ENCODE measurements at places on chromosomes 12 and 14.

DNA sequence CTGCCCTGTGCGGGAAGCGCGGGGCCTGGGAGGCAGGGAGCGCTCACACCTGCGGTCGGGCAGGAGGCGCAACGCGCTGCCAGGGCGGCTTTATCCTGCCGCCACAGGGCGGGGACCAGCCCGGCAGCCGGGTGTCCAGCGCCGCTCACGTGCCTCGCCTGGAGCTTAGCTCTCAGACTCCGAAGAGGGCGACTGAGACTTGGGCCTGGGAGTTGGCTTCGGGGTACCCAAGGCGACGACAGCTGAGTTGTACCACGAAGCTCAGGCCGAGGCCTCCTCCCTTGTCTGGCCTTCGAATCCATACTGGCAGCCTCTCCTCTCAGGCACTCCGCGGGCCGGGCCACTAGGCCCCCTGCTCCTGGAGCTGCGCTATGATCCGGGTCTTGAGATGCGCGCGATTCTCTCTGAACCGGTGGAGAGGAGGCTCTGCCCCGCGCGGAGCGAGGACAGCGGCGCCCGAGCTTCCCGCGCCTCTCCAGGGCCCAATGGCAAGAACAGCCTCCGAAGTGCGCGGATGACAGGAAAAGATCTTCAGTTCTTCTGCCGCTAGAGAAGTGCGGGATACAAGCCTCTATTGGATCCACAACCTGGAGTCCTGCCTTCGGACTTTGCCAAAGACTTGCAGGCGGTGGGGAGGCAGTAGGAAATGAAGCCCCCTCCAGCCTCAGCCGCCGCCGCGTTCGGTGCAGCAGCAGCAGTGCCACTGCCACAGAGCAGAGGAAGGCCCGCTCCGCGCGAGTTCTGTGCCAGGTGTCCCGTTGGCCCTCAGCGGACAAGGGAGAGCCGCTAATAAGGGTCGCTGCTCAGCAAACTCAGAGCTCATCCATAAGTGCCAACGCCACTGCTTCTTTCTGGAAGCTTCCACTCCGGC is 6.8 kb downstream of the SIX1 start:
- ATAC-seq = no peak

DNA sequence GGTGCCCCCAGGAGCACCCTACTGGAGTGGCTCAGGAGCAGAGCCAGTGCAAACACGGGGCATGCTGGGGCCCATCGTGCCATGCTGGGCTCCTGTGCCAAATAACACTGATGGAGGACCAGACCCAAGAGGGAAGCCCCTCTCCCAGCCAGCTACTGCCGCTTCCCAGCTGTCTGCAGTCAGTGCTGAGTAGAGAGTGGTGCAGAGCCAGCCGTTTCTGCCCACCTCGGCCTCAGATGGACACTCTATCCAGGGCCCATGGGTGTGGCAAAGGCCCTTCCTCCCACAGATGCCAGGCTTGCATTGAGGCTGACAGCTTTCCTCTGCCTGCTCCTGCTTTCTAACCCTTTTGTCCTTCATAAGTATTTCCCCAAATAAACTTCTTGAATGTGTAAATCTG is 13.2 kb downstream of the CLBA1 start:
- ATAC-seq = no peak

- ATAC-seq = no peak
Observed at GRCh38 chr12:38919191-38919590, 13.8 kb upstream of the CPNE8 start.

DNA sequence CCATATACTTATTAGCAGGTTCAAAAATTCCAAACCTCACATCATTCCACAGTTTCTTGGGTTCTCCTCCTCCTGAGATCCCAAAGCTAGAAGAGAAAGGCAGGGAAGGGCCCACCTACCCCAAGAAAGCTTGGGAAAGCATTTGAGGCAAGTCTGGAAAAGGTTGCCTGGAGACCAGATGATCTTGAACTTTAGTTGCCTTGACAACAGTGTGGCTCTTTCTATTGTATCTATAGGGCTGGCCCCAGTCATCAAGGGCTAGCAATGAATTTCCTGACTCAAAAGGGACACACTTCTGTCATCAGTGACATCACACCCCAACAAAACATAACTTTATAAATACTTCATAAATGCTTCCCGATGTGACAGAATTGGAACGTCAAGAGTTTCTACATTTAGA is 40.0 kb downstream of the ZFYVE1 start:
- ATAC-seq = peak; percentile 45

DNA sequence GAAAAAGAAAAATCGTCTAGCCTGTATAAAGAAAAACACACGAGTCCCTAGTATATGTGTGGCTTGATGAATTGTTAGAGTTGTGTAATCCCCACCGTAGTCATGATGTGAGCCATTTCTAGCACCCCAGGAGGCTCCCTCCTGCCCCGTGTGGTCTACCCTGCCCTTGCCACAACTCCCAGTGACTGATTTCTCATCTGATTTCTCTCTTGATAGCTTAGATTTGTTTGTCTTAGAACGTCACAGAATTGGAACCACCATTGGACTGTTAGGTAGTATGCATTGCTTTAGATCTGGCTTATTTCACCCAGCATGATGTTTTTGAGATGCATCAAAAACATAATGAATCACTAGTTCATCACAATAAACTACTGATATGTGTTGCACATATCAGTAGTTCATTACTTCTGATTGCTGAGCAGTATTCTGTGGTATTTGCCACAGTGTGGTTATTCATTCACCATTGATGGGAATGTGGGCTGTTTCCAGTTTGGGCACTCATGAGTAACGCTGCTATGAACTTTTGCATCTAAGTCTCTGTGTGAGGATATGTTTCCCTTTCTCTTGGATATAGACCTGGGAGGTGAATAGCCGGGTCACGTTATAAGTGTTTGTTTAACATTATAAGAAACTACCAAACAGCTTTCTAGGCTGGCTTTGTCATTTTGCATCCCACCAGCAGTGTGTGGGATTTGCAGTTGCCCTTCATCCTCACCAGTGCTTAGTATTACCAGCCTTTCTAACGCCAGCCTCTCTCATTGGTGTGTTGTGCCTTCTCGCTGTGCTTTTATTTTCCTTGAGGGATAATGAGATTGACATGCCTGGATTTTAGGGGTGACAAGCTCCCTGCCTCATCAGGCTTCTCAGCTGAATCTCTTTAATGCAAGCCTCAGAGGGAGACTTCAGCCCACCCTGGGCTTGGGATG is 31.9 kb upstream of the NCOR2 start:
- no peak for ATAC-seq

Measured in motor neuron (in vitro differentiated cells).